ENCODE measurements at places on chromosomes 7 and 10.

DNA sequence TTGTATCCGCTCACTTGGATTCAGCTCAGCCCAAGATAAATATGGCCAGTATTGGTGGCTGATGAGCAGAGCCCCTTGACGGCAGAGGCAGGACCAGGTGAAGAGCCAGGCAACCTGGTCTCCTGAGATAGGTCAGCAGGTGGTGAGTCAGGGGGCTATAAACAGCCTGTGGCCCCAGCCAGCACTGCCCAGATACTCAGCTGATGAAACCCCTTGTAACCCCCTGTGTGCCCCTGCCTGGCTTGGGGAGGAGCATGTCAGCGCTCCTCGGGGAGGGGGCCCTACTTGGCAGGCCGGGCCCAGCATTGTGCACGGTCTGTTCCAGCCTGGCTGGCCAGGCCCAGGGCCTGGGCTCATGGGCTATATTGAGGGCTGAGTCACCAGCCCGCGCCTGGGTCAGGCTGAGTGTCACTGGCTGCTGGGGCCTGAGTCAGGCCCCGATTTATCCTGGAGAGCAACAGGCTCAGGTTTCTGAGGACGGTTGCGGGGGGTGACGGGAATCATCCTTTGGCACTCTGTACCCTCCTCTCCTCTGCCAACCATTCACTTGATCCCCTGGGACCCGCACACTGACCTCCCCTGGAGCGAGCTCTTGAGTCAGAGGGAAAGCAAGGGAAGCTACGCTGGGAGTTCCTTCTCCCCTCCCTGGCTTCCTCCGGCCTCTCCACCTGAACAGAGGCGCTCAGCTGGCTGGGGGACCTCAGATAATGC is 2.8 kb upstream of the FLNC start:
- no peak for DNase-seq

DNA sequence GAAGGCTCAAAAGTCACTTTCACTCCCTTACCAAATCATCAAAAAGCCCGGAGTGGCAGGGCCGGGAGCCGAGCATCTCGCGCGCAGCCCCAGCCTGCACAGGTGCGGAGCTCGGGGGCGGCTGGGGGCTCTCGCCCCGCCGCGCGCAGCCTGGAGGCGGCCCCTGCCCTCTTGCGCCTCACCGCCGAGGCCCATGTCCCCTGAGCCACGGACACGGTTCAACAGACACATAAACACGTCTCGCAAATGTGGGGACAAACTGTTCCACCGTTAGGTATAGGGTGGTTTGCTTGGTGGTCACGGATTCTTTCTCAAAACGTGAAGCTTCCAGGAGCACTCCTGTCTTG is 700 bp downstream of the GSAP start:
- DNase-seq = no peak

- no peak for DNase-seq
Measured at GRCh38 chr10:120945801-120946302, 94.7 kb downstream of the WDR11 start.

GRCh38 chr7:21041666-21042065 is 255.0 kb upstream of the SP8 start:
- DNase-seq = no peak

DNA sequence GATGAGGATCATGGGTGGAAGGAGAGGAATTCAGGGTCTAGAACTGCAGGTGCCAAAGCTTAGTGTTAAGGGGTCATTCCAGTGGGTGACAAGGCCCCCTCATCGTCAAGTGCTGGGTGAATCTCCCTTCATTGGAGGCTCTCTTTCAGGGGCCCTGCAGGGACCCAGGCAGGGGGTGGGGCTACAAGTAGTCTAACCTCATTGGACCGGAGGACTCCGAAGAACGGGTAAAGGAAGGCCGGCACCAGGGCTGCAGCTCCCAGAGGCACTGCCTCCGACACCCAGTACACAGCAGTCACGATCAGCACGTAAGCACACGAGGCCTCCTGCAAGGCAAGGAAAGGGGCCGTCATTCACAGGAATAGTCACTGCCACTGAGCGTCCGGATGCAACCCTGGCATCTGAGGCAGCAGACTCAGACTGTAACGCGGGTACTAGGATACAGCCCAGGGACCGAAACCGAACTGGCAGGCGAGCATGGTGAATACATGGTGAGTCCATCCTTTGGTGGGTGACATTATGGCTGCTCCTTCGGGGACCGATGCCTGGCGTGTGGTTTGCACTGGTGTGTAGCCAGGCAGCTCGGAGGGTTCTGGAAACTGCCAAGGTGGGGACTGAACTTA is 6.7 kb downstream of the SLC13A4 start:
- no peak for DNase-seq

- no peak for DNase-seq
Measured at GRCh38 chr7:148905093-148905666, 21.1 kb upstream of the EZH2 start.

Measured in AML-193 (cell line).